Thymus (tissue), 14 donors: ENCODE measurements at places on chromosomes 1 and 21. TPM values are rescaled to one million over a fixed set of nuclear protein-coding genes. Genes with fewer than 3 reads are reported as not detected.

CLCA1 gene
- 0.14 TPM for total RNA-seq

PTPN7 gene
- 114 TPM for total RNA-seq

GRCh38 chr1:14878951-14879350, 274.6 kb upstream of the TMEM51 start:
- DNase-seq, result no peak

DNA sequence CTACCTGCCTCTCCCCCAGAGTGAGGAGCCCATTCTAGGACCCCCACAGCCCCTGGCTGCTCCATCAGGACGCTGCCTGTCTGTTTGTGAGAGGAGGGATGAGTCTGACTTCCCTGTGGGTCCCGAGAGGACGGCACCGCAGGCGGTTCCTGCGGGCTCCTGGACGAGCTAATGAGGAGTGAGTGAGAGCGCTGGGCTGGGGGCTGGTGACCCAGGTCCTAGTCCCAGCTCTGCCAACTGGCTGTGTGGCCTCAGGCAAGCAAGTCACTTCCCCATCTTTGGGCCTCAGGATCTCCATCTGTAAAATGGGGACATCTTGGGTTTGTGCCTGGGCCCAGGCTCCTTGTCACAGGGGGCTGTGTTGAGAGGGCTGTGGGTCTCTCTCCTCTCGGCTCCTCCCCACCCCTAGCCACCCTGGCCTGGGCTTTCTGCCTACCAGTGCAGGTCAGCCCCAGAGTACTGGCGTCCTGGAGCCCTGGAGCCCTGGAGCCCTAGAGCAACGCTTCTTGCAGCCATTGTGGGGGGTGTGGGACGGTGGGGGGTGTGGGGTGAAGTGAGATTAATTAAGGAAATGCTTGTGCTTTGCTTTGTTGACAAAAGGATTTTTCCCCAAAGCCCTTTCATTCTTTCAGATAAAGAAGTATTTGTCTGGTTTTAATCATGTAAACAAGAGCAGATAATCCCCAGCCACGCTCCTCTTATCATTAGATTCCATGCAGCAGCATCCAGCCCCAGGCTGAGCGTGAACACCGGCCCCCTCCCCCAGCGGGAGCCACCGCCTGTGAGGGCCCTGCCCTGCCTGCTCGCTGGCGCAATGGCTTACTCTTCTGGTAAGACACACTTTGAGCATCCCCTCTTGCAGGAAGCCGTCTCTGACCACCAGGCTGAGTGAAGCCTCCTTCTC, 26.8 kb downstream of the SLC1A7 start:
- no peak for DNase-seq
